ENCODE measurements at places on chromosomes 1 and 21. TPM values are rescaled to one million over a fixed set of nuclear protein-coding genes. Genes with fewer than 3 reads are reported as not detected.

DNA sequence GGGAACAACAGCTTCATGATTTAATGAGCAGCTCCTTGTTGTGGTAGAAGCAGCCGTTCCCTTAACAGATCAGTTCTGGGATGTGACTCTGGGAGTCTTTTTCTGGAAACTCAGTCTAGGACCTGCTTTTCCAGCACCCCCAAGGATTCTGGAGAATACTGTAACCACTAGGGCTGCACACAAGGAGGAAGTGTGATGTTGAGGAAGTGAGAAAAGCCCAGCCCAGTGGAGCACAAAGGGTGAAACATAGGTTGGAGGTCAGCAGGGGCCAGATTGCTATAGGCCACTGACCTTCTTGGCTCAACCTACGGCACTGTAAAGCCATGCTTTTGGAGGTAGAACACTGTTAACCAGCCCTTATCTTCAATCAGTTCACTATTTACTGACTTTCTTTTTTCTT, 10.1 kb upstream of the PLA2G5 start:
- peak; percentile 7 for DNase-seq

DNA sequence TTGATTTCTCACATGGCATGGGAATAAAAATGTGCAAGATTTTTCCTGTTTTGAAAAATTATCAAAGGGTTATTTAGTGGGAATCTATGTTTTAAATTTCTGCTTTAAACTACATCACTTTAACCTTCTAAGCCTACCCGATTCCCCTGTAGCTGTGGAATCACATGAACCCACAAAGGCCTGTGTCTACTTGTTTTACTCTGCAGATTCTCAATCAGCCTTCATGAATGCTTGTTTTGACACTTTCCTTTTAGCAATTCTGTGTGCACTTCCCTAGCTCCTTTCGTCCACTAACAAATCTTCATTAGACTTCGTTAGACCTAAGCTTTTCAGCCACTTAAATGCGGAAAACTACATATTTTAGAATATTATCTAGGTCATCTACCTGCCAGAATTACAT, 56.0 kb upstream of the C1orf21 start:
- no peak for DNase-seq

The LRRC53 gene
- not detected for polyA plus RNA-seq

DNA sequence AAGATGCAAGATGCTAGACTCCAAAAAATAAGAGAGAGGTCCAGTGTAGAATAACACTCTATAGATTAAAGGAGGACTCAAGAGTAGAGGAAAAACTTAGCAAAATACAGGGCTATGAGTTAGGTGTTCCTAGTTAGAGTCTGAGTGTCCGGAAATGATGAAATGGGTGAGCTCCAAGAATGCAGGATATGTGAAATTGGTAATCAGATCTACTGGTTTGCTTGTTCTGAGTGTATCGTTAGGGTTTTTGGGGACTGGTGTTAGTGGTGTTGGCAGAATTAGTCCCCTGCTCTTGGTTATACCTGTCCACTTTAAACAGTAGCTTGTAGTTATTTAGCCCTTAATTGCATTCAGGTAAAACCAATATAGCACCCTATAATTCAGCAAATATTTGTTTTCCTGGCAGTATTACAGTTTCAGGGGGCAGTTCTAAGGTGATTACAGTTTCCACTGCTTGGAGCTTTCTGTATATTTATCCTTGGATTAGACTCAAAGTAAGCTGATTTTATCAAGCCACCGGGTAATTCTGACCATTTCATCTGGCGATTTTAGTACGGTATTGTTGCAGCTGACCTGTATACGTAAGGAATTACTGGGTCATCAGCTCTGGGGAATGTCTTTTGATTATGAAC, 332.7 kb downstream of the CHRM3 start:
- DNase-seq: peak; percentile 40

GRCh38 chr1:25654109-25654660, 37.6 kb downstream of the MAN1C1 start:
- DNase-seq: no peak

- DNase-seq: no peak
These were observed 73.3 kb upstream of the IRF2BP2 start for GRCh38 chr1:234683127-234683860.

- DNase-seq: no peak
These were observed 3.3 kb upstream of the TOMM20 start for GRCh38 chr1:235131961-235132360.

The MAD2L2 gene
- 17.2 TPM for polyA plus RNA-seq

GRCh38 chr1:156372265-156372586, 3.2 kb downstream of the RHBG start:
- no peak for DNase-seq

DNA sequence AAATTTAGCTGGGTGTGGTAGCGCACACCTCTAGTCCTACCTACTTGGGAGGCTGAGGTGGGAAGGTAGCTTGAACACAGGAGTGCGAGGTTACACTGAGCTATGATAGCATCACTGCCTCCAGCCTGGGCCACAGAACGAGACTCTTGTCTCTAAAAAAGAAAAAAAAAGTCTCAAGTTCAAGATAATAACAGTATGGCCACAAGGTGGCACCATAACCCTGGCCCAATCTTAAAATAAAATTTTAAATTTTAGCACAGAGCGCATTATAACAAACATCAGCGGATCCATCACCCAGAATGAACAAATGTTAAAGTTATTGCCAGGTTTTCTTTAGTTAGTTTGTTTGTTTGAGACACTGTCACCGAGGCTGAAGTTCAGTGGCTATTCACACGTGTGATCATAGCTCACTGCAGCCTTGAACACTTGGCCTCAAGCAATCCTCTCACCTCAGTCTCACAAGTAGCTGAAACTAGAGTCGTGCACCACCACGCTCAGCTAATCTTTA, 2.9 kb upstream of the HTR6 start:
- DNase-seq: peak; percentile 61

- no peak for DNase-seq
These were observed 8.1 kb upstream of the SLX9 start for GRCh38 chr21:44931501-44932407.

The TLR5 gene
- 1.8 TPM for polyA plus RNA-seq

The OR2G3 gene
- not detected for polyA plus RNA-seq

GRCh38 chr21:38244885-38245869, 11.6 kb upstream of the KCNJ15 start:
- DNase-seq: peak; percentile 52

The FAM151A gene
- 1.8 TPM for polyA plus RNA-seq

DNA sequence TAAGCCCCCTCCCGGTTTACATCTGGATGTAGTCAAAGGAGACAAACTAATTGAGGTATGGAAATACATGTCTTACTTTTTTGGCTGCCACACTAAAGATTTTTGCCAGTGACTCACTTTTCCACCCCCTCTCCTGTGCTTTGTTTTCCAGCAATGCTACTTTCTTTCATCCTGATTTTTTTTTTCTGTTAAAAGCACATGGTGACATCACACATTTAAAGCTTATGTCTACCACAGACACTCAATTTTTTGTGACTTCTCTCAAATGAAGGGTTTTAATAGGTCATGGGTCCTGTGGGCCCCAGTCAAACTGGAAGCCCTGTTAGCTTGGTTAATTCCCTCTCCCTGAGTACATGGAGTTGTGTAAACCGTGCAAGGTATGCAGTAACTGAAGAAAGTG, 2.2 kb downstream of the PPP1R8 start:
- no peak for DNase-seq

DNA sequence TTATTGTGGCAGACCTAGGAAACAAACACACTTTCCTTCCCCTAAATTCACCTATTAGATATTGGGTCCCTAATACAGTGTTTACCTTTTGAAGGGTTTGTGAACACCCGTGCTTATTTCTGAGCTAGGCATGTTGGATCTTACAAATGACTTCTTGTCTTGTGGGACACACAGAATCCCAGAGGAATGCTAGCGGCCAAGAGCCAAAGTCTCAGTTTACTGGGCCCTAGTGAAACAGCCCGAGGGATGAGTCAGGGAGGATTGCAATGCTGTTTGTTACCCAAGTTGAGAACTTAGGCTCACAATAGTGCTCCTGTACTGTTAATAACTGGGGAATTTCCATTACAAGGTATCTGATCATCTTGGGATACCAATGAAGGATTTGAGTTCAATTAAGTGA, 100.1 kb upstream of the AKT3 start:
- no peak for DNase-seq

DNA sequence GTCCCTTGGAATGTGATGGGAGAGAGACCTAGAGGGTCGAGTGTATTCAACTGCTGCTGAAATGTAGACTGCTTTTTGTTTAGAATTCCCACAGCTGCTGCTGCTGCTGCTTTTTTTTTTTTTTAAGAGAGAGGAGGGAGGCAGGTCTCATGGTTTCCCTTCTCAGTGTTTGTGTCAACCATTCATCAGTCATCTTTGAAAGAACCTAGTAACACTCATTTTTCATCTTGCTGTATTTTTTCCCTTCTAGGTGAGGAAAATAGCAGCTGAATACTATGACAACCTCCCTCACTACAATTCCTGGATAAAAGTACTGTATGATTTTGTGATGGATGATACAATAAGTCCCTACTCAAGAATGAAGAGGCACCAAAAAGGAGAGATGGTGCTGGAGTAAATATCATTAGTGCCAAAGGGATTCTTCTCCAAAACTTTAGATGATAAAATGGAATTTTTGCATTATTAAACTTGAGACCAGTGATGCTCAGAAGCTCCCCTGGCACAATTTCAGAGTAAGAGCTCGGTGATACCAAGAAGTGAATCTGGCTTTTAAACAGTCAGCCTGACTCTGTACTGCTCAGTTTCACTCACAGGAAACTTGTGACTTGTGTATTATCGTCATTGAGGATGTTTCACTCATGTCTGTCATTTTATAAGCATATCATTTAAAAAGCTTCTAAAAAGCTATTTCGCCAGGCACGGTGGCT, 9.2 kb downstream of the DEGS1 start:
- DNase-seq: no peak

GRCh38 chr1:211876851-211877590, 46.5 kb upstream of the LPGAT1 start:
- no peak for DNase-seq

GRCh38 chr1:179794669-179795068, 51.6 kb downstream of the FAM163A start:
- DNase-seq: peak; percentile 89

The UMODL1 gene
- not detected for polyA plus RNA-seq

DNA sequence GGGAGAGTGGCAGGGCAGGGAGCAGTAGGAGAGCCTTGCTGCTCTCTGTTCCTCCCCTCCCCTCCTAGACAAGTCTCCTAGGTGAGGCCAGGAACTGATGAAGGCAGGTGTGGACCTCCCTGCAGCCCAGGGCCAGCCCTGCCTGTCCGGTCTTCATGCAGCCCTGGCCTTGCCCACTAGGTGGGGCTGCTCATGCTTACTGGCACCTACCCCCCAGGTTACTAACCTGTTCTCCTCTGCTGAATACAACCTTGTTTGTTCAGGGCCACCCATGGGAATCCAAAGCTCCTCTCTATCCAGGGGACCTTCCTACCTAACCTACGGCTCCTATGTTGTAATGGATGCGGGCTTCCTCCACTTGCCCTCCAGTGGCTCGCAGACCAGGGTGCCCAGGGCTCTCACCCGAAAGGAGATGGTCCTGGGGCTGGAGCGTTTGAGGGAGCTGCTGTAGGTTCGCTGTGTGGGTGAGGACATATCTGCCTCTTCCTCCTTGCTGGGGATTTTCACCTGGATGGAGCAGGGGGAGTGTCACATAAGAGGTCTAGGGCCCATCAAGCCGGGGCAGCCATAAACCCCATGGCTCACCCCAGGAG, 7.9 kb upstream of the TNNT2 start:
- peak; percentile 85 for DNase-seq

DNA sequence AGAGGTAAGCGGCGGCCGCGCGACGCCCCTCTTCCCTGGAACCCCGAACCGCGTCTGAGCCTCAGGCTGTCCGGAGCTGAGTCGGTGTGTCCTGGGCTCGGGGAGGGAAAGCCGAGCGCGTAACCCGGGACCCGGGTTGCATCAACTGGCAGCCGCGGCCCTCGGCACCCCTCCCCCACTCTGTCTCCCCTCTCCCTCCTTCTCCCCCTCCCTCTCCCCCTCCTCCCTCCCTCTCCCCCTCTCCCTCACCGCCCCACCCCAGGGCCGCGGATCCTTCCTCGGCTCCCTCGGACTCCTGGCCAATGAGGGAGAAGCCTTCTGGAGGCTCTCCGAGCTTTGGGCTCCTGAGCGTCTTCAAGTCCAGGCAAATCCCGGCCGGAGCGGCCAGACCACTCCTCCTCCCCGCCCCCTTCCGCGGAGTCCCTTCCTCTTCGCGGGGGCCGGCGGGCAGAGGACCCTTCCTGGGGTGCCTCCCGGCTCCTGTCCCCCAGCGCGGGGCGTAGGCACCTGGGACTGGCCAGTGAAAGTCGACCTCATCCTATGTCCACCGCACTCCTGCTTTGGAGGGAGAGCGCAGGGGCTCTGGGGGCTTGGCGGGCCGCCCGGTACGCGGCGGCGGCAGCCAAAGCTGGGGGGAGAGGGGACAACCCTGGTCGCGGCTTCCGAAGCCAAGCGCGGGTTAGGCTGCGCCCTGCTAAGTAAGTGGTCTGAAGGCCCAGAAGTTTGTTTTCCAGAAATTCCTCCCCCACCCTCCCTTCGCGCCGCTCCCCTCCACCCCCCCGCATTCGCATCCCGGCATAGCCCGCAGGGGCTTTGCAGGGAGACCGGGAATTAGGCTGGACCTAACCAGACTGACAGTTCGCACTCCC, 850 bp downstream of the SESN2 start:
- DNase-seq: peak; percentile 66

The NBPF15 gene
- 6.9 TPM for polyA plus RNA-seq

- no peak for DNase-seq
These were observed 676.1 kb downstream of the PTPRU start for GRCh38 chr1:29912425-29912824.

GRCh38 chr1:85933961-85934360, 222.6 kb downstream of the COL24A1 start:
- no peak for DNase-seq

The FCRL4 gene
- not detected for polyA plus RNA-seq

GRCh38 chr1:18849261-18849711, 10.2 kb downstream of the TAS1R2 start:
- no peak for DNase-seq

The LY9 gene
- 1.0 TPM for polyA plus RNA-seq

DNA sequence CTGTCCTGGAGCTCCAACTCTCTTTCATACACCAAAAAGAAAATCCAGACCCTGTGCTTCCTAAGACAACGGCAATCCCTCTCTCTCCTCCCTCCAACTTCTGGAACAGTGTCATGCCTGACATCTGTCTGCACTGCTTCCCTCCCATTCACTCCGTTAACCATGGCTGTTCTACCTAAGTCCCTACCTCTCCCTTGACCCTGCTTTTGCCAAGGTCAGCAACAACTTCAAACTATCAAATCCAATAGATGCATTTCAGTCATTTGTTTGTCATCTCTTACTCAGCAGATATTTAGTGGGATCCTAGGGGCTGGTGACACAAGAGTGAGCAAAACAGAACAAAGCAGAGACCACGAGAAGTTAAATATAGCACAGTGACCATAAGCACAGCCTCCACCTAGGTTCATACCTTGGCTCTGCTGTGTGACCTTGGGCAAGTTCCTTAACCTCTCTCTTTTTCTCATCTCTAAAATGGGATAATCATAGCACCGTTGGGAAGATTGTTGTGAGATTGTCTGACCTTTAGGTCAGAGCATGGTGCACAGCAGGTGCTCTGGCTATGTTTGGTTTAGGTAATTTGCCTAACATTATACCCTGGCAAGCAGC, 88.9 kb downstream of the TMEM53 start:
- DNase-seq: no peak

GRCh38 chr1:166876540-166876838, 425 bp upstream of the TADA1 start:
- no peak for DNase-seq

The GBP5 gene
- polyA plus RNA-seq: 2.4 TPM

The ICOSLG gene
- 3.2 TPM for polyA plus RNA-seq

The NCF2 gene
- 0.89 TPM for polyA plus RNA-seq

GRCh38 chr1:106613861-106614260, 442.6 kb upstream of the PRMT6 start:
- no peak for DNase-seq

Measured in small intestine (tissue), 16 donors.